ENCODE measurements at places on chromosomes 11 and 22. TPM values are rescaled to one million over a fixed set of nuclear protein-coding genes. Genes with fewer than 3 reads are reported as not detected.

Gene OSBP
- total RNA-seq, result 27.4 TPM

Gene CALCA
- total RNA-seq, result 0.09 TPM

Gene ADAMTS8
- total RNA-seq, result 0.49 TPM

Gene CHRM1
- 0.05 TPM for total RNA-seq

Gene MS4A15
- total RNA-seq, result not detected

Gene OR51E2
- not detected for total RNA-seq

Gene GLYATL1
- not detected for total RNA-seq

Gene MOGAT2
- total RNA-seq, result not detected

Gene XKR3
- total RNA-seq, result not detected

Gene GDPD5
- 13.1 TPM for total RNA-seq

Gene NTM
- not detected for total RNA-seq

Gene GUCY1A2
- 0.07 TPM for total RNA-seq

Gene FAM83F
- total RNA-seq, result not detected

Gene APOBEC3H
- total RNA-seq, result not detected

Gene APOL5
- not detected for total RNA-seq

Gene FUT4
- total RNA-seq, result 2.6 TPM

Gene TRPT1
- 26.8 TPM for total RNA-seq

Gene DRD4
- 0.18 TPM for total RNA-seq

Gene GTF2H1
- total RNA-seq, result 32.2 TPM

Gene GLYAT
- not detected for total RNA-seq

Gene B4GALNT4
- total RNA-seq, result 14.5 TPM

Gene ABCC8
- 1.6 TPM for total RNA-seq

Gene F2
- total RNA-seq, result 2.0 TPM

Gene MYRF
- total RNA-seq, result 14.8 TPM

Gene MAJIN
- total RNA-seq, result not detected

Gene PPP6R3
- total RNA-seq, result 47.2 TPM

Gene RIC8A
- 109 TPM for total RNA-seq

Gene GNG3
- not detected for total RNA-seq

Gene ART5
- 0.31 TPM for total RNA-seq

Gene PHF21B
- total RNA-seq, result 1.1 TPM

Gene TIGD3
- 0.86 TPM for total RNA-seq

Gene ELMOD1
- 0.15 TPM for total RNA-seq

Gene SLC25A45
- total RNA-seq, result 10.2 TPM

Gene SEPTIN3
- 1.2 TPM for total RNA-seq

Gene MUC5AC
- total RNA-seq, result 3.6 TPM

Gene FGF4
- not detected for total RNA-seq

Gene LRRN4CL
- total RNA-seq, result 0.07 TPM

Data from A549 treated with RU486 at 1 μM for 4 hours (cell line).